ENCODE measurements at places on chromosomes 6 and 20.

GRCh38 chr6:132310921-132311320, 90.4 kb downstream of the MOXD1 start:
- no peaks in the 10 kb centered on the region for H3K4me1 ChIP-seq
- no peak overlapping the region for H3K4me3 ChIP-seq
- H3K36me3 ChIP-seq, result no peaks in the 10 kb centered on the region
- no peaks in the 10 kb centered on the region for H3K27me3 ChIP-seq

DNA sequence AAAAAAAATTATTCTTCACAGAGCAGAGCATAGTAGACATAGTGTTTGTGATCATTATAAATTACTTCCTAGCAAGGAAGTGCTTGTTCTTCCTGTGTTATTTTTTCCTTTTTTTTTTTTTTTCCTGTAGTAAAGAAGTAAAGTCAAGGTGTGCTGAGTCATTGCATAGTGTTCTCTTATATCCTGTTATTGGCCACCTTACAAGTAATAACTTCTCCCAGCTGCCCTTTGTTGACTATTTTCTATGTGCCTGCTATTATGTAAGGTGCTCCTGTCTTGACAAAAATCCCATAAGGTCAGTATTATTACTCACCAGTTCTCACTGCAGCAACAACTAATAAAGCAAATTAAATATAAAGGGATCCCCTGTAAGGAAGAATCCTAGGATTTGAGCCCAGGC, 195.3 kb downstream of the GJA1 start:
- no peaks in the 10 kb centered on the region for H3K36me3 ChIP-seq
- no peaks in the 10 kb centered on the region for H3K4me1 ChIP-seq
- no peak for DNase-seq
- no peak overlapping the region for H3K4me3 ChIP-seq

DNA sequence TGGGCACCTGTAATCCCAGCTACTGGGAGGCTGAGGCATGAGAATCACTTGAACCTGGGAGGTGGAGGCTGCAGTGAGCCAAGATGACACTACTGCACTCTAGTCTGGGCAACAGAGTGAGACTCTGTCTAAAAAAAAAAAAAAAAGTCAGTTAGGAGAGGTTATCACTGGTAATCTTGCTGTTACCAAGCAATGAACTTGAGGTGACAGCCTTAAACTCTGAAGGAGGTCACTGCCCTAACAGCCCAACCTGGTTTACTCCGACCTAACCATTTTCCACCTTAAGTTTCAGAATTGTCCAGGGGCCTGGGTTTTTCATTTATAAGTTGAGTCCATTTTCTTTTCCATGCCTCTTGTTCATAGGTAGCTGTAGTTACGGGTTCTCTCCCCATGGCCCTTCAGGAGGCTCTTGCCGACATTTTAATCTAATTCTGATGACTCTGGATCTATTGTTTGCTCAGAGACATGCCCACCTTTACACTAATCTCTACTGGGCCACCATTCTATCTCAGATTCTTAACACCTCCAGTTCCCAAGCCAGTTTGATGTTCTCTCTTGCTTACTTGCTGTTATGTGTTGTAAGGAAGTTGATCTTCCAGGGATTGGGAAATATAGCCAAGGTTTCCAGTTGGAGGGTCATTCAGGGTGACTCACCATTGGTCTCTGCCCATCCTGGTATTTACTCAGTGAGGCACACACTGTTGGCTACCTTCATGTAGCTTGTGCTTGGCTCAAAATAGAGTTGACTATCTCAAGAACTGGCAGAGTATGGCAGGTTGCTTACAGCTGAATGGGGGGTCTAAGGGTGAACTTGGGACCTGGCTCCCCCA, 29.1 kb downstream of the SHLD1 start:
- no peak for DNase-seq
- peaks cover 20% of the 10 kb centered on the region for H3K36me3 ChIP-seq
- no peak overlapping the region for H3K4me3 ChIP-seq
- no peaks in the 10 kb centered on the region for H3K27me3 ChIP-seq
- H3K4me1 ChIP-seq, result peaks cover 8% of the 10 kb centered on the region

- no peak overlapping the region for H3K27ac ChIP-seq
- no peaks in the 10 kb centered on the region for H3K4me1 ChIP-seq
- H3K4me3 ChIP-seq, result no peak overlapping the region
- H3K27me3 ChIP-seq, result no peaks in the 10 kb centered on the region
- DNase-seq, result no peak
- H3K36me3 ChIP-seq, result no peaks in the 10 kb centered on the region
Observed at GRCh38 chr20:8589956-8590355, 457.9 kb downstream of the PLCB1 start.

- peaks cover 95% of the 10 kb centered on the region for H3K4me1 ChIP-seq
- H3K27me3 ChIP-seq, result no peaks in the 10 kb centered on the region
- peaks cover 32% of the 10 kb centered on the region for H3K36me3 ChIP-seq
- no peak for DNase-seq
- H3K27ac ChIP-seq, result no peak overlapping the region
Observed at GRCh38 chr6:16136091-16136490, 7.2 kb downstream of the MYLIP start.

DNA sequence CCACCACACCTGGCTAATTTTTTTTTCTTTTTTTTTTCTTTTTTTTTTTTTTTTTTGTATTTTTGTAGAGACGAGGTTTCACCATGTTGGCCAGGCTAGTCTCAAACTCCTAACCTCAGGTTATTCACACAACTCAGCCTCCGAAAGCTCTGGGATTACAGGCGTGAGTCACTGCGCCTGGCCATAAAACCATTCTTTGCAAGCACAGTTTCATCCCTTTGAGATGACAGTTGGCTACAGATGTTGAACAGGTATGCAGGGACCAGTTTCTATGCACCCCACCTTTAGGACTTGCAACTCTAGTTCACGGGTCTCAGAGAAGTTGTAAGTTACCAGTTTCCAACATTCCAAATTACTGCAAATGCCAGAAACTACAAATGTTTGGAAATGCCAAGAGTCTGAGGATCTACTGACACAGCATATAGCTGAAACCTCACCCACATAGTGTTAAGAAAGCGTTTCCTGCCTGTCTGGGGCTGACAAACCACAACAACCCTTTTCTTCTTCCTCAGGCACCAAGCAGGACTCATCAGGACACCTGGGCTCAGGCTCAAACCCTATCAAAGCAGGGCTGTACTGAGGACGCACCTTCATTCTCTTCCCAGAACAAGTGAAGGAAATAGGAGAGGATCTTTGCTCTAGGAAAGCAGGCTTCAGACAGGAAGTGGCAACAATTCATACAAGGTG, 22.9 kb downstream of the ARHGAP18 start:
- no peak overlapping the region for H3K4me3 ChIP-seq
- peak overlapping the region; percentile 70 for H3K27ac ChIP-seq
- no peaks in the 10 kb centered on the region for H3K27me3 ChIP-seq

DNA sequence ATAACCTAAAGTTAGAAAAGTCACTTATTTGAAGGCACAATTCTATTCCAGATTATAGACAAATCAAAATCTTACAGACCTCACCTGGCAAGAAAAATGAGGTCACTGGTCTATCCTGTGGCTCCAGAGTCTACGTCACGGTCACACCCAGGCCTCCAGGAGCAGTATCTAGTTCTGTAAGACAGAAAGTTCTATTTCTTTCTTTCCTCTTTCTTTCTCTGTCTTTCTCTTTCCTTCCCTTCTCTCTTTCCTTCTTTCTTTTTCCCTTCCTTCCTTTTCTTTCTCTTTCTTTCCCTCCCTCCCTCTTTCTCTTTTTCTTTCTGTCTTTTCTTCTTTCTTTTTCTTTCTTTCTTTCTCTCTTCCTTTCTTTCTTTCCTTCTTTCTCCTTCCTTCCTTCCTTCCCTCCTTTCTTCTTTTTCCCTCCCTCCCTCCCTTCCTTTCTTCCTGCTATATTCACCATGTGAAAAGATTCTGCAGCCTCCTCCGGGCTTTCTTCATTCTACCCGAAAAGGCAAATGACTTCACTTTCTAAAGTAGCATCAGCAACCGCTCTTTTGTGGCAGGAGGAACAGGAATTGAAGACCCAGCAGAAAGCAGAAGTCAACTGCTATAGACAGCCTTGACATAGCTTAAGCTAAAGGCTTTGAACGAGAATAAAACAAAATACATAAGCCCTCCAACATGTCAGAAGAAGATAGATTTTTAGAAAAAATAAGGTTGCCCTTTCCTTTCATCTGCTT, 83.9 kb upstream of the SIRPG start:
- H3K36me3 ChIP-seq, result no peaks in the 10 kb centered on the region
- no peaks in the 10 kb centered on the region for H3K27me3 ChIP-seq
- no peaks in the 10 kb centered on the region for H3K4me1 ChIP-seq
- H3K27ac ChIP-seq, result no peak overlapping the region
- DNase-seq, result no peak

DNA sequence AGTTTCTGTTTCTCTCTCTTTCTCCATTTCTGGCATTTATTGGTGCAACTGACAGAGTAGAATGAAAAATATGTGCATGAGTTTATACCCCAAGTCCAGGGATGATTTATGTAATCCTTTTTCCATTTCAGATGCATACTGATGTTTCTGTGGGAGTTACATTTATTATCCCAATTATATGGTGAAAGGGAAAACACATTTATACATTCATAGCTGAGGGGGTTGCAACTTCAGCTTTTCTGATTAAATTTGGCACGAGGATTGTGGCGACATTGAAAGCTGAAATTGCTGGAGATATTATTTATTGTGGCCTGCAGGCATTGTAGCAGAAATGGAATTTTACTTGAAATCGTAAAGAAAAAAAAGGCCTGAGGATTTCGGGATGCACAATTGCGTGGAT, 31.5 kb upstream of the FNDC1 start:
- H3K36me3 ChIP-seq, result no peaks in the 10 kb centered on the region
- no peak overlapping the region for H3K27ac ChIP-seq
- no peak overlapping the region for H3K4me3 ChIP-seq
- peaks cover 9% of the 10 kb centered on the region for H3K27me3 ChIP-seq
- DNase-seq, result no peak
- H3K4me1 ChIP-seq, result no peaks in the 10 kb centered on the region

- no peak for DNase-seq
- no peaks in the 10 kb centered on the region for H3K27me3 ChIP-seq
- H3K36me3 ChIP-seq, result peaks cover 8% of the 10 kb centered on the region
Observed at GRCh38 chr6:129492260-129492659, 217.7 kb downstream of the ARHGAP18 start.

DNA sequence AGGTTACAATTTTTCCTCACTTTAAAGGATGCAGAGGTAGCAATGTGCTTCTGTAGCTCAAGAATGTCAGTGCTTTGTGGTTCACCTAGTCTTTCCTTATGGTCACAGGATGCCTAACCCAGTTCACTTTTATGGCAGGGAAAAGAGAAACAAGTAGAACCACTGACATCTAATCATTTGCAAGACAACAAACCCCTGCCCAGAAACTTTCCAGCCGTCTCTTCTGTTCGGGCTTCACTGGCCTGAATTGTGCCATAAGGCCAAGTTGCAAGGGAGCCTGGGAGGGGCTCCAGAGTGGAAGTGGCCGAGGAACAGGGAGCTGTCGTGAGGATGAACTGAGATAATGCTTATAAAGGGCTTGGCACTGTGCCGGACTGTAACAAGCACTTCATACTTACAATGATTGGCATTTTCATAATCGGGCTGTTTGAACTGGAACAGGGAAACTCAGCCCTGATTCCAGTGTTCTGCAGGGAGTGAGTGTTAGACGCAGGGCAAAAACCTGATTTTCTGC, 212.6 kb downstream of the BCAS1 start:
- peaks cover 13% of the 10 kb centered on the region for H3K4me1 ChIP-seq
- DNase-seq, result no peak
- H3K27me3 ChIP-seq, result no peaks in the 10 kb centered on the region
- no peaks in the 10 kb centered on the region for H3K36me3 ChIP-seq
- no peak overlapping the region for H3K4me3 ChIP-seq

DNA sequence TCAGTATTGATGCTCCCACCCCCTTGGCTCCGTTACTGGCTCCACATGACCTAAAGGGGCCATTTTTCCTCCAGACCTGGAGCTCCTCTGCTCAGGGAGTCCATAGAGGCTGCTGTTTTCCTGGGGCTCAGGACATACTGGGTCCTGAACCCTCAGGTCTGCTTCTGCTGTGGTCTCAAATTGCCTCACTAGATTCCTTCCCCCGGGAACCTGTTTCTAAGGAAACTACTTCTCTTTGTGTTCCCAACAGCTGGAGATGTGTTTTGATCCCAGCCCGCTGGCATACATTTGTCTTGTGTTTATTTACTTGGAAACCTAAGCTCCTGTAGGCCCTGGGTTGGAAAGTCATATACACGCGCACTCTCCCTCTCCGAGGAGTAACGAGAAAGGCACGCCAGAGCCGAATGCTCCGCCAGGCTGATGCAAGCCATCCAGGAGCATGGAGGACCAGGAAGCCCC, 222.8 kb downstream of the UST start:
- no peak for DNase-seq
- H3K4me3 ChIP-seq, result no peak overlapping the region
- H3K27ac ChIP-seq, result no peak overlapping the region
- H3K36me3 ChIP-seq, result no peaks in the 10 kb centered on the region

DNA sequence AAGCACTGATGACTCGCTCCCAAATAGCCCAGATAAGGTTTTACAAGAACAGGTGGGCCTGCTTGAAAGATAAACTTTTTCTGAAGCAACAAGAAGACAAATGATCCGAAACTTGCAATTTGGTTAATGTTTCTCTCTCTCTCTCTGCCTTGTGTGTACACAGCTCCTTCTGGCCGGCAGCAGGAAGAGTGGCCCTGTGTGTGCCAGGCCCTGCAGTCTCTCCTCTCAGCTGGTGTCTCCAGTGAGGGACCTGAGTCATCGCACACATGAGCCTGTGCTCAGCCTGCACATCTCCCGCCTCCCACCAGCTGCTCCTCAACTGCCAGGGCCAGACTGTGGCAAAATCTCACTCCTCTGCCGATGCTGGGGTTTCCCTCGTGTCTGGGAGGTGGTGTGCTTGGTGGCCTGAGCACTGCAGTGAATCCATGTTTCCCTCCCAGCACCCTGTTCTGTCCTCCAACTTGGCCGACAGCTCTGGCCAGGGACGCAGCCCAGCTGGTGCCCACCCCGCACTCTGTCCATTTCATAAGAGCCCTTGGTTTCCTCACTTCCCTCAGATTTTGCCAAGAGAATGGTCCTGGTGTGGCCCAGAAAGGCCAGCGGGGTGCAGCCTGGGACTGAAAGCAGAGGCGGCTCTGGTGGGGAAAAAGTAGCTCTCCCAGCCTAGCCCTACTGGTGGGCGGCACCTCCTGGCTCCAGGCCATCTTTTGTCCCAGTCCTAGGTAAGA, 49.4 kb downstream of the ERMARD start:
- H3K4me1 ChIP-seq, result peaks cover 18% of the 10 kb centered on the region
- no peak overlapping the region for H3K27ac ChIP-seq
- no peak overlapping the region for H3K4me3 ChIP-seq
- no peaks in the 10 kb centered on the region for H3K36me3 ChIP-seq
- H3K27me3 ChIP-seq, result peaks cover 6% of the 10 kb centered on the region

GRCh38 chr20:44418069-44418905, 57.4 kb upstream of the TTPAL start:
- H3K4me3 ChIP-seq, result no peak overlapping the region
- peaks cover 2% of the 10 kb centered on the region for H3K27me3 ChIP-seq
- DNase-seq, result no peak

DNA sequence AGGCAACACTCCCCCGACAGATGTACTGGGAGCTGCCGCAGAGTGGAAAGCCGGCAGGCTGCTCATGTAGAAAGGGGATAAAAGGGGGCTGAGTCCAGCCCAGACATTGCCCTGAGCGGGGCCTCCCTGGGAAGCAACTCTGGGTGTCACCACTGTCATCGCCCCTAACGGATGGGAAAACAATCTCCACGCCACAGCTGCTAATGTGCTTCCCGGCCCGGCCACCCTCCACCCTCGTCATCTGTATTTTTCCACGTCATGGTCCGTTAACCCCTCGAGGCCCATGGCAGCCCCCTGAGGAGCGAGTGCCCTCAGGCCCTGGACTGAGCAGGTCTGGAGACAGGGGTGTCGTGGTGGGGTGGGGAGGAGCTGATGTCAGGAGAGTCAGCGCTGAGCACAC, 227.4 kb downstream of the DLL1 start:
- H3K27ac ChIP-seq, result no peak overlapping the region
- H3K27me3 ChIP-seq, result no peaks in the 10 kb centered on the region
- no peaks in the 10 kb centered on the region for H3K36me3 ChIP-seq

All from lower lobe of right lung (tissue), 2 donors.